WTC11 (cell line): ENCODE measurements at places on chromosomes 16 and 17.

DNA sequence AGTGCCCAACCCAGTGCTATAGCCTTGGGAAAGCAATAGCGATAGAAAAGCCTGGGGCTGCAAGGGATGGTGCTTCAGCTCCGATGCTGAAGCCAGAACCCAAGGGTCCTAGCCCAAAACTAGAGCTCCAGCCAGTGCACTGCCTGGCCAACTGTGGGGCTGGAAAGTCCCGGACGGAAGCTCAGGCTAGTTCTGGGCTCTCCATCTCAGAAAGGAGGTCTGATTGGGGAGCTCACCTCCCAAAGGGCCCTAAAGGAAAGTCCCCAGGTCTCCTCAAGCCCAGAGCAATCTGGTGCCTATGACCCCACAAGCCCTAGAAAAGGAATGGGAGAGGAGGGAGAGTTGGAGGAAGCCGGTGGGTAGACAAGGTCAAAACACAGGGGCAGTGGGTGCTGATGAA, 2.0 kb upstream of the ABCC3 start:
- no peak for DNase-seq

- DNase-seq, result peak; percentile 78
Measured at GRCh38 chr17:4948931-4949320, 596 bp upstream of the PFN1 start.

DNA sequence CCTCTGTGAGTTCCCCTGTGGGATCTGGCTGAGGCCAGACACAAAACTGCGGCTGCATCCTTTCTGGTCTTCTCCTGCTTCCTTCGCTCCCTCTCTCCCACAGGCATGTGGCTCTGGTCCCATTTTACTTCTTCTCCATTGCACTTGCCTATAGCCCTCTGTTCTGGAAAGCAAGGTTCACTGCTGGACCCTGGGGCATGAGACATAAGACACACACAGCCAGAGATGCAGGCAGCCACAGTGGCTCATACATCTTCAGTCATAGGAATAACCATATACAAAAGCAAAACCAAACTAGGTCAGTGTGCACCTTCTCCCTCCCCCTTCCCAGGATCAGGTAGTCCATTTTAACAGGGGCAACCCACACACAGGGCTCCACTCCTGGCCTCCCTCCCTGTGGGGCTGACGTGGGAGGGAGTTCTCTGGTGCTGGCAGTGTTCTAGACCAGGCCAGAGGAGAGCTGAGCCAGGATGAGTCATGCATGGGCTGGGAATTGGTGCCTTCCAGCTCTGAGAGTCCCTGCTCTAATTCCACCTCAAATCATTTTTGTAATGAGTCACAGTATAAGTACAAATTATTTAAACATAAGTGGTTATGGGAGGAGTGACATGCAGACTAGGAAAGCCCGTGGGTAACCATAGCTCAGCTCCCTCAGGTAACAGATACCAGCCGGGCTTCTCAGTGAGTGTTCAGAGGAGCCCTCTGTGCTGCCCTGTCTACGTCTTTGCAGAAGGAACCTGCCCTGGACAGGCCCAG, 58.0 kb downstream of the ASIC2 start:
- no peak for DNase-seq

DNA sequence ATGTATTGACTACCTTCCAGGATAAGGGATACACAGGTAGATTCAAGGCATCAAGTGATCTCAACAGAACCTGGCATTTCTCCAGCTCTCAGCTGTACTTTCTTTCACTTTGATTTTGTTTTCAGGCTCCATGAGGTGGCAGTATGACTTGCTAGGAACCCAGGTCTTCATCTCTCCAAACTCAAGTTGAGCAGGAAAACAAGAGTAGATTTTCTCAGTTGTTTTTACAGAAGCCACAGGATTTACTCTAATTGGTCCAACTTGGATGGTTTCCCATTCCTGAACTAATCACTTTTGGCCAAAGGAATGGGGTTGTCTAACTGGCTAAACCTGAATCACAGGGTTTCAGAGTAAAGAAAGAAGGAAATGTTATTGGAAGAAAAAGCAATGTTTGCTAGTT, 146.6 kb downstream of the TRIM37 start:
- DNase-seq, result no peak

GRCh38 chr17:742147-742793, 9.8 kb downstream of the GEMIN4 start:
- no peak for DNase-seq

DNA sequence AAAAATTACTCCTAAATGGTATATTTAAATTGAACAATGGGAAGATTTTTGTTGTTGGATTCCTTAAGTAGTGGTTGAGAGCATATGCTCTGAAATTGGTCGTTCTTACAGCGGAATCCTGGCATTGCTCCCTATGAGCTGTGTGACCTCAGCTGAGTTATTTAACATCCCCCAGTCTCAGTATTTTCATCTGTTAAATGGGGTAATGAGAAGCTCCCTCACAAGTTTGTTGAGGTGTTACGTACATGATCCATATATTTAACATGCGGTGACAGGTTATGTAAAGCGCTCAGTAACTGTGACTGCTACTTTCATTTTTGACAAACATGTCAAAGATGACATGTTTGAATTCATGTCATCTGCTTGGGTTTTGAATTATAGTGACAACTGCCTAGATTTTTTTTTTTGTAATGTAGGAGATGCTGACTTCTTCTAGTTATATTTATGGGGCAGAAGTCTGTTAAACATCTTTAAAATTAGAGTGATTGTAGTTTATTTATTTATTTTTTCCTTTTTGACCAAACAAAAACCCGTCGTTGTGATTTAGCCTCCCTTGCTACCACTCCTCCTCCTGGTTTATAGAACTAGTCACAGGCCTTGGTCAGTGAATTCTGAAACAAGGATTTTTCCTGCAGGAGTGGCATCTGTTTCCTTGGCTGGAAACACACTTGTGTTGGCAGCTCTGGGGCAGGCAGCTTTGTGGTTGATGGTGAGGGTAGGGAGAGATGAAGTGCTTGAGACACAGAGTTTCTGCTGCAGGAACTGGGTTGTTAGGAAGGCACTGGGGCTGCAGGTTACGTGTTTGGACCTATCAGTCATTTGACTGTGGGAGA, 268.8 kb downstream of the SNX29 start:
- no peak for DNase-seq

DNA sequence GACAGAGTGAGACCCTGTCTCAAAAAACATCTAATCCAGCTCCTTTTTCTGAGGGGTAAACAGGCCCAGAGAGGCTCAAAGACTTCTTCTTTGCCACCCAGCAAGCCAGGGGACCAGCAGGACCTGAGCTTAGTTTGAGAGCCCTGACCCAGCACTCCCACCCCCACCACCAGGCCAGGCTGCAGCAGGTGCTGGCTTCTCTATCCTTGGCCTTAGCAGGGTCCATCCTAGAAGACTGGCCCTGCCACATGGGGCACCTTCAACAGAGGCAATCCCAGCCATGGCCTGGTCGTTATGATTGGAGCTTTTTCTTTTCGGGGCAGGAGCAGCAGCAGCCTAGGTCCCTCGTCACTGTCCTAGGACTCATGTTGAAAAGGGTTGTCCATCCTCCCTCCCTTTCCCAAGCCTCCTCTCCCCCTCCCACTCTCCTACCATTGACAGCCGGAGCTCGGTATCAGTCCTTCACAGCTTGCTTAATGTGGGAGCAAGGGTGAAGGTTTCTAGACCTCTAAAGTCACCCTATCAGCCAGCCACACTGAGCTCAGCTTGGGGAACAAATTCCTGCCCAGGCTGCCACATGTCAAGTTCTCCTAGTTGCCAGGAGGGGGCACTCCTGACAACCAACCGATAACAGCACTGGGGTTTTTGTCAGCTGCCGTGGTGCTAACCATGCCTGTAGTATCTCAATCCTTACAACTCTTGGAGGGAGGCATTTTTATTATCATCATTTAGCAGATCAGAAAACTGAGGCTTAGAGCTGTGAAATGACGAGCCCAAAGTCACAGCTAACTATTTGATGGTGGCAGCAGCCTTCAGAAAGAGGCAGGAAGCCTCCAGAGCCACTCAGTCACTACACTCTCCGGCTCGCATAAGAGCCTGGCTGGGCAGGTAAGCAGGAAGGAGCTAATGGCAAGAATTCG, 11.2 kb downstream of the MRPL27 start:
- DNase-seq, result peak; percentile 61

DNA sequence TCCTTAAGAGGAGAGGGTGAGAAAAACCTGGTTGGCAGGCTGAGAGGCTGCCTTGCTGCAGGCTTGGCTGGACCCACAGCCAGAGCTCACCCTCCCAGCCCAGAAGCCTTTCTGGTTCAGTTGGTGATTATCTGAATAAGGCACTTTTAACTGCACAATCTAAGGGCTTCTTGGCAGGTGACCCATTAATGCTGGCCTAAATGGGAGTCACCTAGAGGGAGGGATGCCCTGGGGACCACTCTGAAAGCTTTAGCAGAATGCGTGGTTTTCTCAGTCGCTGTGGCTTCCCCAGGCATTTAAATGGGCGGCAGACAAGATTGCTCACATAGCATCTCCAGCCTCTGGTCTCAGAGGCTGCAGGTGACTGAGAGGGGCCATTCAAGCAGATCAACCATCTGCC, 33.2 kb upstream of the SHISA9 start:
- no peak for DNase-seq

GRCh38 chr17:5364156-5364555, 55.3 kb downstream of the NUP88 start:
- DNase-seq, result no peak

- DNase-seq, result no peak
Measured at GRCh38 chr17:74146196-74146595, 57.3 kb upstream of the RPL38 start.

DNA sequence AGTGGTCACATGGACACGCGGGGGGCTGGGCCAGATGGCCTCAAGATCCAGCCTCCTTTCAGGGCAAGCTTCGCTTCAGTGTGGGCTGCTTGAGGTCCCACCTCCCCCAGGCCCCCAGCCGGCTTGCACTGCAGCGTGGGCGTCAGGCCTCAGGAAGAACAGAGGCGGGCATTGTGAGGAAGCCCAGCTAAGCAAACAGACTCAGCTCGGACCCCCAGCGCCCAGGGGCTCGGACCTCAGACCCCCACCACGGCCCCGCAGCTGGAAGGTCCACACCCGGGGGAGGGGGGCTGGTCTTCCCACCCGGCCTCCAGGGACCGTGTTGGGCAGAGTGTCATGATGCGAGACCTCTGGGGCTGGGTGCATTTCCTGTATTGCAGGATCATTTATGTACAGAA, 24.7 kb upstream of the ZNF469 start:
- DNase-seq, result no peak

DNA sequence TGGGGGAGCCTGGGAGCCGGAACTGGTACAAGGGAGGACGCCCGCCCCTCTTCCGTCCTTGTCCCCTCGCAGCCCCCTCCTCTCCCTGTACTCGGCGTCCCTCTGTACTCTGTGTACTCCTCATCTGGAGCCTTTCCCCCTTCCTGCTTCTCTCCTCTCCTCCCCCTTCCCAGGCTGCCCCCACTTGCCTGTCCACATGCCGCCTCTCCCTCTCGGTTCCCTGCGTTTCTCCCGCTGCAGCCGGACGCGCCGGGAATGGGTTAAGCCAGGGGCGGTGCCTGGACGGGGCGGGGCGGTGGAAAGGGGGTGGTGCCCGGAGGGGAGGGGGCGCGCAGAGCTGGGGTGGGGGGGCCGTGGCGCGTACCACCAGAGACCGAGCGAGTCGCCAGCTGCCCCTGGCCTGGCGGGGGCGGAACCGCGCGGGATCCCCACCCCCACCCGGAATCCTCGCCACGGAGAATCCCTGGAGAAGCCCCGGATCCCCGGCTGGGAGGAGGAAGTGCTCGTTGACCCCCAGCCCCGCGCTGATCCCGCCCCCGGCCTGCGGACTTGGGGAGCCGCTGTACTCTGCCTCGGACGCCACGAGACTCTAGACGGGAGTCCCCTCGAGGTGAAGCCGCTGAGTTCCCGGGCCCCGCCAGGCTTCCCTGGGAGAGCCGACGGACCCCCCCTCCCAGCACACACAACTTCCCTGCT, 22.6 kb downstream of the GJD3 start:
- peak; percentile 82 for DNase-seq

DNA sequence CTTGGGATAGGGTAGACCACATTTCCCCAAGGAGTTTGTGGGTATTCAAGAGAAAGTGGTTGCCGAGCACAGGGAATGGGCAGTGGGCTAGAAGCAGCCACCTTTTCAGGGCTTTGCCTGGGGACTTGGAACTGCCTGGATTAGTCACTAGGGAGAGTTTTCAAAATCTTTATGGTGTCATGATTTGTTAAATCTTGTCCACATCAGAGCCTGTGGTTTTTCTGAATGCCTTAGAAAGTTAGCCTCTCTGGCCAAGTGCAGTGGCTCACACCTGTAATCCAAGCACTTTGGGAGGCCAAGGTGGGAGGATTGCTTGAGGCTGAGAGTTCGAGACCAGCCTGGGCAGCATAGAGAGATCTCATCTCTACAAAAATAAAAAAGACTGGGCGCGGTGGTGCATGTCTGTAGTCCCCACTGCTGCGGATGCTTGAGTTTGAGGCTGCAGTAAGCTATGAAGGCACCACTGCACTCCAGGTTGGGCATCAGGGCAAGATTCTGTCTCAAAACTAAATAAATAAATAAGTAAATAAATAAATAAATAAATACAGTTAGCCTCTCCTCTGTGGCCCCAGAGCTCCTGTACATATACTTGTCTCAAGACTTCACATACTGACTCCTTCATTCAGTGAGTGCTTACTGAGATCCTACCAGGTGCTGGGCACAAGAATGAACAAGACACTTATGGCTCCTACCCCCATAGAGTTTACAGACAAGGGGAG, 76.3 kb upstream of the HNF1B start:
- no peak for DNase-seq

DNA sequence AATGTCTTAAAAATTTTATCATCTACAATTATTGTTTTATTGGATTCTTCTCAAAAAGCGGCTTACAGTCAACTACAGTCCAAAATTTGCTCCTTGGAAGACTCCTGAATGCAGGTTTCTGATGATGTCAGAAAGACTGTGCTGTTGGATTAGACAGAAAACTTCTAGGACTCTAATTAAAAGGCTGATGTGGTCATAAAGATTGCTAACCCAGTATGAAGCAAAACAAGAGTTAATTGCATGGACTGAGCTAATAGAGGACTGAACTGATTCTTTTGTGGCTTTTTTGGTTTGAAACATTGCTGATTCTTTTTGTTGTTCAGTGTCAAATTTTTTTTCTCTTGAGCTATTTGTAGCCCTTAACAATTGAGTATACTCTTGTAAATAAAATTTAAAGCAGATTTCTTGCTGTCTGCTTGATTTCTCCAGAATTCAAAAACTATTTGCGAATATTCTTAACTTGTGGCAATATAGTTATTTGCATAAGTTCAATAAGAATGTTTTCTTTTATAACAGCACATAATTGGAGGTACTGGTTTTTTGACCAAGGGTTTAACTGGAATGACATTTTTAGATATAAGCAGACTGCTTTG, 33.1 kb upstream of the LCMT1 start:
- no peak for DNase-seq

GRCh38 chr17:12048843-12049473, 28.3 kb downstream of the MAP2K4 start:
- DNase-seq, result no peak

DNA sequence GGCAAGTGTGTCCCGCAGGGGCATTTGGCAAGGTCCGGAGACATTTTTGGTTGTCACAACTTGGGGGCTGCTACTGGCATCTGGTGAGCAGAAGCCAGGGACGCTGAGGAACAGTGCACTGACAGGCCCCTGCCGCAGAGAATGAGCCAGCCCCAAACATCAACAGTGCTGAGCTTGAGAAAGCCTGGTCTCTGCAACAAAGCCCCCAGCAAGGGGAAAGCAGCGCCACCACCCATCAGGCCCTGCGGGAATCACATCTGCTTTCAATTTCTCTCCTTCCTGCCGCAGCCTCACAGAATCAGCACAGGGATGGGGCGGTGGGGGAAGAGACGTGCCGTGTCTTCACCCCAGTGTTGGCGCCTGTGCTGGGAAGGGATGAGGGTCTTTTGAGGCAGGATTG, 14.8 kb upstream of the PRPSAP1 start:
- DNase-seq, result no peak
